ENCODE measurements at places on chromosomes 2 and 18.

DNA sequence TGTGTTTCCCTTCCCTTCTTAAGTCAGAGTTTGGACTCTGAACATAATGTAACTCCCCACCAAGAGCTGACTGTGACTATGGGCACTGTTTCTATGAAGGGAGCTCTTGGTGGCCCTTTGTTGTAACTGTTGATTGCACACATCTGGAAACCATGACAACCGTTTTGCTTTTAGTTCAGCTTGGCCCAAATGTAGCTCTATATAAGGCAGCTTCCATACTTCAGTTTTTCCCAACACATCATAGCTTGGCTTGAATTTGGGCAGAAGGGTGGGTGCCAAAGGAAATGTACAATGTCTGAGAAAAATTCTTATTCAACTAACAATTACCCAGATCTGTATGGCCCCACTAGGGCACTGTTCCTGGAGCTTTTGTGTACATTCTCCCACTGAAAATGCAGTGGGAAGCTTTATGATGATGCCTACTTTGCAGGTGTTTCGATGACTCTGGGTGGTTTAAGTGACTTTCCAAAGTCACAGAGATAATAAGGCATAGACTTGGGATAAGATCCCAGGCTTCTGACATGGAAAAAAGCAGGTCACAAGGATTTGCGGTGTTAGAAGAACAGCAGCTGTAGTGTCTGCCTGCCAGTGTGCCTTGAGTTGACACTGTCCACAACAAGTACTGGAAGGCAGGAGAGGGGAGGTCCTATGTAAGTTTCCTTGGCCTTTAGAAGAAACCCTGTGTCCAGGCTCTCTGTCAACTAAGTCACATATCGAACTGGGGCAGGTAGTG lies 2.4 kb upstream of the CETN1 start:
- DNase-seq, result no peak

- DNase-seq, result no peak
Observed at GRCh38 chr2:120348134-120348736, 2.3 kb downstream of the INHBB start.

GRCh38 chr18:80185545-80185944 lies 61.8 kb downstream of the PARD6G start:
- no peak for DNase-seq

- no peak for DNase-seq
Observed at GRCh38 chr2:113144259-113144658, 16.9 kb downstream of the IL1RN start.

- no peak for DNase-seq
Observed at GRCh38 chr2:46045888-46046287, 251.3 kb upstream of the EPAS1 start.

DNA sequence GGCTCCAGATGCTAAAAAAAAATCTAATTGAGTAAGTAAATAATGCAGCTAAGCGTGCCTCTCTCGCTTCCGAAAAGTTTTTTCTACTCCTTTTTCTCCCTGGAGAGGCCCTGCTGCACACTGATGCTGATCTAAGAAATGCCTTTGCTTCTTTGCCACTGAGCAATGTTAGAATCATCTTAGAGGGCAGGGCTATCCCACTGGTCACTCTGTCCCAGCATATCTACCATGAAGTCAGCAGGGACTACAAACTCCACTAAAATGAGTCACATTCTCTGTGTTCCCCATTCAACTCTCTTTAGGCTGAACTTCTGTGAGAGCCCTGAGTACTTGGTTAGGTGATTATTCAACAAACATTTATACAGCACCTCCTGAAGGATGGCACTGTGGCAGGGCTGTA lies 127.6 kb upstream of the LYPD1 start:
- no peak for DNase-seq

GRCh38 chr18:57755473-57756067 lies 47.5 kb downstream of the ATP8B1 start:
- no peak for DNase-seq

DNA sequence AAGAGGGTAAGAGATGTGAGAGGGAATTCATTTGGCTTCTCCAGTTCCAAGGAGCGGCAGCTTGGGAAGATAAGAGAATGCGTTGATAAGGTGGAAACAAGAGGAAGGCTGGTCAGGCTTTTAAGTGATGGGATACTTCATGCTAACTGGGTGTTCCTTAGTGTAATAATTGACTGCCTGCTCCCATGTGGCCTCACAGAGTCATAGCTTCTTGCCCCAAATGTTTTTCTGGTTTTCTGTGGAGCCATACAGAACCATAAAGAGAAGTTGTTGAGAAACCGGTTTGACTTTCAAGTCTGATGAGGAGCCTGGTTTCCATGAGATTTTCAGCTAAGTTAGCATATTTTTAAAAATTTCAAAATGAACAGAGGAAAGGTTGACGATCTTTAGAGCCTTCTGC lies 97.5 kb upstream of the ZFP36L2 start:
- no peak for DNase-seq

DNA sequence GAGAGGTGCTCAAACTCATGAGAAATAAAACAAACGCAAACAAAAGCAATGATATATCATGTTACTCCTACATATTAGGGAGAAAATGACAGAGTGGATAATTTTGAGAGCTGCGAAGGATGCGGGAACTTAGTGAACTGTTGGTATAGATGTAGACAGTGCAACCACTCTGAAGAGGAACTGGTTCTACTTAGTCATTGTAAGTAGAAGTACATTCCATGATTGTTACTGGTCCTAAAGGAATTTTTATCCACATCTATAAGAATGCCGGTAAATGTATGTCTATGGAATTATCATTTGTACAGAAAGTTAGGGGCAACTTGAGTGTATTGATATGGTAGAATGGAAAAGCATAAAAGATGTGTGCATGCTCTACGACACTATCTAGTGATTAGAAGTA lies 1238.4 kb downstream of the LRP1B start:
- DNase-seq, result no peak

- no peak for DNase-seq
Observed at GRCh38 chr2:195645413-195645812, 11.6 kb upstream of the SLC39A10 start.

GRCh38 chr2:164186591-164186990 lies 434.7 kb downstream of the GRB14 start:
- no peak for DNase-seq

Measured in natural killer cell (primary cell).